ENCODE measurements at places on chromosomes 2 and 18. TPM values are rescaled to one million over a fixed set of nuclear protein-coding genes. Genes with fewer than 3 reads are reported as not detected.

DNA sequence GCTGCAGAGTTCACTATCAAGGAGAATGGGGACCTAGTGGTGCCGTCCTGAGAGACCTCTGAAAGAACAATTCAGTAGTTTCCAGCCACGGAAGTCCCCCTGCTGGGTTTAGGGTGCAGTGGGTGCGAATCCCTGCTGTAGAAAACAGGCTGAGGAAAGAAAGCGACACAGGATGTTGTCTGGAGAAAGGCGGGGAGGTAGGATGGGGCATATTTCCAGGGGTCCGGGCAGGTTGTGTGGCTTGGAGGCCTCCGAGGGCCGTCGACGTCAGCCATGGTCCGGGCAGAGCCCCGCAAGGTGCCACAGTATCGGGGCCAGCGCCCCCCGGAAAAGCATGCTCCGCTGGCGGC is 807 bp upstream of the CREB1 start:
- peak; percentile 62 for DNase-seq

DNA sequence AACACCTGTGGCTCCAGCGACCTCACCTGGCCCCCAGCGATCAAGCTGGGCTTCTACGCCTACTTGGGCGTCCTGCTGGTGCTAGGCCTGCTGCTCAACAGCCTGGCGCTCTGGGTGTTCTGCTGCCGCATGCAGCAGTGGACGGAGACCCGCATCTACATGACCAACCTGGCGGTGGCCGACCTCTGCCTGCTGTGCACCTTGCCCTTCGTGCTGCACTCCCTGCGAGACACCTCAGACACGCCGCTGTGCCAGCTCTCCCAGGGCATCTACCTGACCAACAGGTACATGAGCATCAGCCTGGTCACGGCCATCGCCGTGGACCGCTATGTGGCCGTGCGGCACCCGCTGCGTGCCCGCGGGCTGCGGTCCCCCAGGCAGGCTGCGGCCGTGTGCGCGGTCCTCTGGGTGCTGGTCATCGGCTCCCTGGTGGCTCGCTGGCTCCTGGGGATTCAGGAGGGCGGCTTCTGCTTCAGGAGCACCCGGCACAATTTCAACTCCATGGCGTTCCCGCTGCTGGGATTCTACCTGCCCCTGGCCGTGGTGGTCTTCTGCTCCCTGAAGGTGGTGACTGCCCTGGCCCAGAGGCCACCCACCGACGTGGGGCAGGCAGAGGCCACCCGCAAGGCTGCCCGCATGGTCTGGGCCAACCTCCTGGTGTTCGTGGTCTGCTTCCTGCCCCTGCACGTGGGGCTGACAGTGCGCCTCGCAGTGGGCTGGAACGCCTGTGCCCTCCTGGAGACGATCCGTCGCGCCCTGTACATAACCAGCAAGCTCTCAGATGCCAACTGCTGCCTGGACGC is 4.9 kb downstream of the GPR35 start:
- DNase-seq, result no peak

- peak; percentile 65 for DNase-seq
Observed at GRCh38 chr18:2826581-2826980, 20.2 kb upstream of the EMILIN2 start.

GRCh38 chr2:160658851-160659250 is 165.2 kb upstream of the RBMS1 start:
- DNase-seq, result no peak

DNA sequence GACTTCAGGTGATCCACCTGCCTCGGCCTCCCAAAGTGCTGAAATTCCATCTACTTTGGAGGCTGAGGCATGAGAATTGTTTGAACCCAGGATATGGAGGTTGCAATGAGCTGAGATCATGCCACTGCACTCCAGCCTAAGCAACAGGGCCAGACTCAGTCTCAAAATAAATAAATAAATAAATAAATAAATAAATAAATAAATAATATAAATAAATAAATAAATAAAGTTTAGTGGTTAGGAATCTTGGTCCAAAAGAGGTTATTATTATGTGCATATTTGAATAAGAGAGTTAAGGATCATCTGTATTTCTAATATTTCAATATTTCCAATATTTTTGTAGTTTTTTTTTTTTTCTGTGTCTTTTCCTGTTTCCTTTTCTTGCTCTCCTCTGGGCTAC is 90.8 kb downstream of the HS6ST1 start:
- DNase-seq, result no peak

GRCh38 chr18:25237571-25238267 is 114.2 kb downstream of the ZNF521 start:
- DNase-seq, result no peak

DNA sequence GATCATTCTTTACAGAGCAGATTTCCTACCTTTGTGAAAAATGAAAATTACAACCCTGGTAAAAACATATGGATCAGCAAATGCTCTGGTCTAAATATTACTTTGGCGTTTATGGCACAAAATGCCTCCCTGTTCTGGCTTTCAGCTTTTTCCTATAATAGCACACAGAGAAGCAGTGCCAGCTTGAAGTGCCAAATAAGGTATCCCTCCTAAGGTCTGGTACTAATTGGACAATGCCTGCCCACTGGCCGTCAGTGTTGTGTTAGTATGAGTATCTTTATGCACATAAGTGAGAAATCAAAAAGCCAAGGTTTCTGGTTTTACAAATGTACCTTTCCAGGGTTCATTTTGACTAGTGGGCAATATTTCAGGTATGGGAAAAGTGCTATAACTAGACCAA is 1293.7 kb upstream of the FAM98A start:
- no peak for DNase-seq

DNA sequence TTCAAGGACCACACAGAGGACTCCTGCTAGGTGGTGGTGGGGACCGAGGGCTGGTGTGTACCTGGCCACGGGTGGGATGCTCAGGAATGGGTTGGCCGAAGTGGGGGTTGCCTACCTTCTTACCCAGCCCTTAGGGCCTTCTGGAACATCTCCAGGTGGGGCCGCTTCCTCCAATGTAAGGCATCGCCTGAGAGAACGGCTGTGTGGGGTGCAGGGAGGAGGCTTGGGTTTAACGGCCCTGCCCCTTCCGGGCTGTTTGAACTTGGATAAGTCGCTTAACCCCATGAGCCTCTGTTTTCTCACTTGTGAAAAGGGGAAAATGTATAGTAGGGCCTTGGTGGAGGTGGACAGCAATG is 35.0 kb downstream of the EMILIN2 start:
- no peak for DNase-seq

- no peak for DNase-seq
Observed at GRCh38 chr2:24820175-24820513, 26.9 kb downstream of the CENPO start.

GRCh38 chr18:77108001-77108692 is 24.4 kb downstream of the MBP start:
- no peak for DNase-seq

- no peak for DNase-seq
Observed at GRCh38 chr18:12589448-12589847, 68.5 kb downstream of the SPIRE1 start.

DNA sequence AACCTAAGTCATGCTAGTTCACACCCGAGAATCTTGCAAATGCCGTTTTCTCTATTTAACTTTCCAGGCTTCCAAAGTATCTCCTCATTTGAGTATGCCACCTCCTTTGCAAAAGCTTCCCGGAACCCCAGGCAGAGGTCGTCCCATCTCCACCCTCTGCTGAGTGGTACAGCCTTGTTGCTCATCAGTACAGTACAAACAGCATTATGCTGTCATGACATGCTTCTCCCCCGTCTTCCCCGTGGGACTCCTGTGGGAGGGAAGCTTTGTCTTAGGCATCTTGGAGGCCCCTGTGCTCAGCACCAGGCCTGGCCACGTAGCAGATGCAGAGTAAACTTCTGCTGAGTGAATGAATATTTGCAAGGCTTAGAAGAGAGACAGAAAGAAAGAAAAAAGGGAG is 102.7 kb downstream of the CDCA7 start:
- no peak for DNase-seq

DNA sequence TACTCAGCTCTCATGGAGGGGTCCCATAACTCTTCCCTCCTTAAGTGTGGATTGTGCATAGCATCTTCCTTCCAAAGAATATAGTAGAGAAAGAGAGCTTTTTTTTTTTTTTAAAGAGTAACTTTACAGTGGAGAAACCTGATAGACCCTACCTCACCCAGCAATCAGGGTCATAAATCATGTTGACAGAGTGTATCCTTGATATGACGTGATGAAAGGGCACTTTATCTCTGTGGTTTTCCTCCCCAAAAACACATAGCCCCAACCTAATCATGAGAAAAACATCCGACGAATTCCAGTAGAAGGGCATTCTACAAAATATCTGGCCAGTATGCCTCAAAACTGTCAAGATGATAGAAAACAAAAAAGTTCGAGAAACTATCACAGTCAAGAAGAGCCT is 29.5 kb upstream of the MEIS1 start:
- no peak for DNase-seq

DNA sequence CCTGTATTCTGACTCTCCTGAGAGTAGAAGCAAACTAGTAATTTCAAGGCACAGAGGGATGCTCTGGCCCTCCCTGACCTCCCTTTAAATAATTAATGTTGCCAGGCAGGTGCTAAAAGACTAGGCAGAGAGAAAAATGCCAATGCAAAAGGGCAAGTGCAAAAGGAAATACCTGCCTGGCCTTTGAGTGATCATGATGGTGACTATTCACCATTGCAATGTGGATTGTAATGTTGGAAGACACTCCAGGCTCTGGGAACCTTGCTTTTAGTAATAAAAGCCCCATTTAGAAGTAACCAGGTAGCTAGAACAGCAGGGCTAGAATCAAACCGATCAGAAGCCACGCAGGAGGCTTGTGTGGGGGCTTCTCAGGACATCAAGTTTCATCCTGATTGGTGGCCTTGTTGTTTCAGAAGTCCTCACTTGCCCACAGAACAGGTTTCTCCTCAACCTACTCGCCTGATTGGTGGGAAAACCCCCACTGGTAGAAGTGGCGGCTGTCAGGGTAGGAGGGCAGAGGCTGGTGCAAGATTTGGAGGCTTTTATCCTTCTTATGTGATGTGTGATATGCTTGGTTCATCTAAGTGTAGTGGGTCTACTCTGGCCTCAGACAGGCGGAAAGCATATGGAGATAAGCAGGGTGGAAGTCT is 16.0 kb upstream of the CHRNA1 start:
- no peak for DNase-seq

DNA sequence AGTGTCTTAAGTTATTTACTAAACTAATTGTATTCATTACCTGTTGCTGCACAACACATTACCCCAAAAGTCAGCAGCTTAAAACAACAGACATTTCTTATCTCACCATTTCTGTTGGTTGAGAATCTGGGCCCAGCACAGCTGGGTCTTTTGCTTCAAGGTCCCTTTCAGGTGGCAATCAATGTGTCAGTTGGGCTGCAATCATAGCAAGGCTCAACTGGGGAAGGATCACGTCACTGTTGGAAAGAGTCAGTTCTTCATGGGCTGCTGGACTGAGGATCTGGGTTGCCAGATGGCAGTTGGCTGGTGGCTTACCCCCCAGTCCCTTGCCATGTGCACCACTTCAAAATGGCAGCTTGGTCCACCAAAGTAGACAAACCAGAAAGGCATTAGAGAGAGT is 261.2 kb downstream of the SUCLG1 start:
- no peak for DNase-seq

DNA sequence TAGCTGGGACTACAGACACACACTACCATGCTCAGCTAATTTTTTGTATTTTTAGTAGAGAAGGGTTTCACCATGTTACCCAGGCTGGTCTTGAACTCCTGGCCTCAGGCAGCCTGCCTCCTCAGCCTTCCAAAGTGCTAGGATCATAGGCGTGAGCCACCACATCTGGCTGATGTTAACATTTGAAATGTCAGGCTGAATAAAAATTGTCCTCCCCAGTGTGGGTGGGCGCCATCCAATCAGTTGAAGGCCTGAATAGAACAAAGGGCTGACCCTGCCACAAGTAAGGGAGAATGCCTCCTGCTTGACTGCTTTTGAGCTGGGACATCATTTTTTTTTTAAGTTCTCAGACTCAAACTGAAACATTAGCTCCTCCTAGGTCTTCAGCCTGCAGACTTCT is 21.0 kb upstream of the RHOB start:
- no peak for DNase-seq

DNA sequence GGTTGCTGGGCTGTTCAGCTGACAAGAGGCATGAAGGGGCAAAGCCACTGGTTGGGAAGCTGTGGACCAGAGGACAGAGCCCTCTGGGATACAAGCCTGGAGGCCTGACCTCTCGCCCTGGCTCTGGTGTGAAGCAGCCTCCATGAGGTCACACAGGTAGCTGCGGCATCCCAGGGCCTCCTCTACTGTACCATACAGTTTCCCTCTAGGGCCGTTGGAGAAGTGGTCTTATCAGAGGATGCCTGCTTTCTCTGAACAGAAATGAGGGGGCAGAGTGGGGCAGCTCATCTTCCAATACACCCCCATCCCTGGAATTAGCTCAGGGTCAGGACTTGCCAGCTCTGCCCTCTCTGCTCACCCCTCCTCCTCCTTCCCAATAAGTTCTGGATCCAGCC is 135.1 kb upstream of the SMAD2 start:
- DNase-seq, result no peak

GRCh38 chr2:239465017-239466001 is 64.5 kb upstream of the HDAC4 start:
- DNase-seq, result peak; percentile 84

DNA sequence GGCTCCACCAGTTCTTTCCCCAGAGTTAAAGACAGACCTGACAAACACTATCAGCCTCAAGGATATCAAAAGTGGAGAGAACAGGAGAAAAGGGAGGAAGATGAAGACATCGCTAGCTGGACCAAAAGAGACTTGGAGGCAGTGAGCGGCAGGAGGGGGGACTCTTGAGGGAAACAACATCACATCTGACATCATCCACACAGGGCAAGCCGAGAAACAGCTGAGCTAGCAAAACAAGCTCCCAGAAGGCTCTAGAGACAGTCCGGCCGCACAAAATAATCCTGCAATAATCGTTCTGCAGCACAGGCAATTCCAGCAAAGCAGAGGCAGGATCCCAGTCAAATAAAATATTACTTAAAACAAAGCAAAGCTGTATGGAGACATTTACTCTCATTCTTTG is 239.8 kb downstream of the EN1 start:
- DNase-seq, result no peak

GRCh38 chr2:191687867-191688266 is 9.9 kb downstream of the NABP1 start:
- no peak for DNase-seq

GRCh38 chr18:50469380-50469781 is 90.5 kb upstream of the MAPK4 start:
- peak; percentile 32 for DNase-seq

- DNase-seq, result no peak
Observed at GRCh38 chr2:48279344-48280090, 250.4 kb upstream of the STON1 start.

Gene DSC1
- total RNA-seq, result not detected

Gene GPBAR1
- total RNA-seq, result 0.24 TPM

Gene TDRD15
- total RNA-seq, result not detected

Gene DSG3
- total RNA-seq, result 0.04 TPM

Gene MAP3K19
- total RNA-seq, result not detected

Gene ZNF521
- 4.2 TPM for total RNA-seq

Gene VSNL1
- total RNA-seq, result 0.27 TPM

Gene POTEI
- total RNA-seq, result not detected

Gene SMC6
- 9.3 TPM for total RNA-seq

Gene TMEM214
- total RNA-seq, result 49.2 TPM

Gene TMEM237
- 16.2 TPM for total RNA-seq

Gene PPP4R1
- total RNA-seq, result 31.6 TPM

Gene ASB18
- total RNA-seq, result 0.54 TPM

Gene TOGARAM2
- total RNA-seq, result 16.4 TPM

Gene ICOS
- total RNA-seq, result not detected
